Spinal cord (tissue), 10 donors: ENCODE measurements at places on chromosomes 6 and 20.

DNA sequence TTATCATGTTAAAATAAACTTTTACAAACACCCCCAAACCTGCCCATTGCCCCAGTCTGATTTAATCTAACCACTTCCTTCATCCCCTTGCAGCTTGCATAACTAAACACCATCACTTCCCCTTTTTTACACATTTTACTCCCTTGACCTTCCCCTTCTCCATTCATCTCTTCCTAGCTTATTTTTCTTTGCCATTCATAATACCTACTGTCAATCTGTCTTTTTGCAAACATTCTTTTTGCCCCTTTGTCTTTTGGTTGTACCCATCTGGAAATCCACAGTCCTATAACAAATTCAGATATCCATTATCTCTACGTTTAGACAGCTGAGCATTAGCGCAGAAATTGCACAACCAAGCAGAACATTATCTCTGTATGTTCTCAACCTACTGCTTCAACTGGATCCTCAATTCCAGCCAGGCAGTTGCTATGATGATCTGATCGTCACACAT is 51.2 kb downstream of the C6orf52 start:
- no peak for DNase-seq

DNA sequence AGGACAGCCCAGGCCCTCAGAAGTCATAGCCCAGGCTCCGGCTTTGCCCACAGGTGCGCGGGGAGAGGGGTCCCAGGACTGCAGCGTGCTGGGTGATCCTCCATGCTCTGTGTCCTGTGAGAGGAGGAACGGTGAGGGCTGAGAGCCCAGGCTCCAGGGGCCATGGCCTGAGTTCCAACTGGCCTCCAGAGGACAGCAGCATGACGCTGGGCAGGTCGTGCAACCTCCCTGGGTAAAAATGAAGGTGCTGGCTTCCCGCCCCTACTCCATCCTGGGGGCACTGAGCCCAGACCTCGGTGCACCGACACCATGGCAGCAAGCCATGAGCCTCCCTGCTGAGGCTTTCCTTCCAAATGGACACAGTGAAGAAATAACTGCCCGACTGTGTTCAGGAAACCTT is 305.4 kb downstream of the TAF4 start:
- no peak for DNase-seq

DNA sequence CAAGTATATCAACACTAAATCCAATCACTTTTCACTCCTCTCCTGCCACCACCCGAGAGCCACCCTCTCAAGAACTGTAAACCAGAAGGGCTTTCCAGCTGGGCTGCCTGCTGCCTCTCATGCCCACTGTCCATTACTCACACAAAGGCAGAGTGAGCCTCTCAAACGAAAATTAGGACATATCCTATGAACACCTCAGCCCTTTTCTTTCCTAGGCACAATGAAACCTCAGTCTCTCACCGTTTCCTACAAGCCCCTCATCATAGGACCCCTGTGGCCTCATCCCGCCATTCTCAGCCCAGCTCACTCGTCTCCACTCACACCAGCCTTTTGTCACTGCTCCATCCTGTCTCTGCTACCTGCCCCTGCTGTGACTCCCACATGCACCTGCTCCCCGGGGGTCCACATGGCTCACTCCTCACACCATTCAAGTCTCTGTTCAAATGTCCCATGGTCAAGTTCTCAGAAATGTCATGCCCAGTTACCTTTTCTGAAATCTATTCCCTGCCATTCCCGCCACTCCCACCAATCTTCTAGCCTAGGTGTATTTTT is 7.4 kb downstream of the HLA-F start:
- no peak for DNase-seq

GRCh38 chr20:38144598-38144973 is 20.5 kb downstream of the TGM2 start:
- DNase-seq: no peak

DNA sequence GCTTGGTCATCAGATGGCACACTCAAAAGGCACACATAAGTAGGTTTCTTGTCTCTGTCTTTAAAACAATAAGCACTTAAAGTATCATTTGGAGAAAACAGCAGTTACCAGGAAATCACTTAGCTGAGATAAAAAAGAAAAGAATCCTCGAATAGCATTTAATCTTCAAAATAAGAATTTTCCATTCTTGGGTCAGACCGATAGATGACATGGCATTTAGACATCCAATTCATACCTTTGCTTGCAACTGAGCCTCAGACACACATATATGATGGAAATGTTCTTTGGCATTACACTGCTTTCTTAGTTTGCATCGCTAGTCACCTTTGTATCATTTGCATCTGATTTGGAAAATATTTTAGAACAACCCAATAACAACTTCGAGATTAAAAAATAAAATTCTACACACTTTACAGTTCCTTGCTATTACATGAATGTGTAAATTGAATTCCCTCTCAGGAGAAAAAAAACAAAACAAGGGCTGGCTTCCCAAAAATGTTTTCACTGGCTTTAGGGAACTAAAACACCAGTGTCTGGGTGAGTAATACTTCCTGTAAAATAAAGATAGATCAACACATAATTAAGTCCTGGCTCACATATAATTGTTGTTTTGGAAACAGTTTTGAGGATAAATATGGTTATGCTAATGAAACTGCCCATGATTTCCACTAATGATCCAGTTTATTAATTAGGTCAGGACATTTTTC is 1.3 kb upstream of the RNF217 start:
- no peak for DNase-seq

DNA sequence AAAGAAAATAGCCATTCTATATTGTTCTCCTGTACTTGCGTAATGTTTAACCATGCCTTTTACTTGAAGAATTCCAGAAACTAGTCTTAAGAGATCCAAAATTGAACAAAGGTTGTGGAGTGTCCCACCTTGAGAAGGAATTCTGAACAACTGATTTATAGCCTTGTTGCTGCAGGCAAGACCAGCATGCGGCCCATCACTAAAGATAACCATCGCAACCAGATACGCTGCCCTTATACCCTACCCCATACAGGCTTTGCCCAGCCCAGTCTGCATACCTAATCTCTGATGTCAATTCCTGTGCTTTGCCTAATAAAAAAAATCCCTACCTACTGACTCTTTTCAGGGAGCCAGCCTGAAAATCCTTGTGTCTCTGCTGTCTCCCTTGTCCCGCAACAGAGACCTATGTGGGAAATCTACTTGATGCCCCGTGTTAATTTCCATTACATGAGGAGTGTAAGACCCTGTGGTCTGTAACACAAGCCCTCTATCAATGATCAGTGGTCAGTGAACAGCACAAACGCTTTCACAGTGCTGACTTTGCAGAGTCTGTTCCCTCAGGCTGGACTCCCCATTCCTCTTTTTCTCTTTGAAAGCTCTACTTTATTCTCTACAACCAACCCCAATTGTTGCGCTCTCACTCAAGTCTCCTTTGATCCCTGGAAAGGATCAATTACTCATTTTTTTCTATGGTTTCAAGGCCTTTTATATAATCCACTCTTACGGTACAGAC is 125.7 kb upstream of the BTBD3 start:
- DNase-seq: no peak

GRCh38 chr6:107154131-107154800 is 39.0 kb upstream of the BEND3 start:
- DNase-seq: peak; percentile 15

- no peak for DNase-seq
These were observed 516.8 kb downstream of the BCKDHB start for GRCh38 chr6:80623066-80623815.

- DNase-seq: no peak
These were observed 245 bp downstream of the SRC start for GRCh38 chr20:37346236-37346534.

GRCh38 chr6:33993653-33994471 is 152.0 kb downstream of the GRM4 start:
- DNase-seq: peak; percentile 34

DNA sequence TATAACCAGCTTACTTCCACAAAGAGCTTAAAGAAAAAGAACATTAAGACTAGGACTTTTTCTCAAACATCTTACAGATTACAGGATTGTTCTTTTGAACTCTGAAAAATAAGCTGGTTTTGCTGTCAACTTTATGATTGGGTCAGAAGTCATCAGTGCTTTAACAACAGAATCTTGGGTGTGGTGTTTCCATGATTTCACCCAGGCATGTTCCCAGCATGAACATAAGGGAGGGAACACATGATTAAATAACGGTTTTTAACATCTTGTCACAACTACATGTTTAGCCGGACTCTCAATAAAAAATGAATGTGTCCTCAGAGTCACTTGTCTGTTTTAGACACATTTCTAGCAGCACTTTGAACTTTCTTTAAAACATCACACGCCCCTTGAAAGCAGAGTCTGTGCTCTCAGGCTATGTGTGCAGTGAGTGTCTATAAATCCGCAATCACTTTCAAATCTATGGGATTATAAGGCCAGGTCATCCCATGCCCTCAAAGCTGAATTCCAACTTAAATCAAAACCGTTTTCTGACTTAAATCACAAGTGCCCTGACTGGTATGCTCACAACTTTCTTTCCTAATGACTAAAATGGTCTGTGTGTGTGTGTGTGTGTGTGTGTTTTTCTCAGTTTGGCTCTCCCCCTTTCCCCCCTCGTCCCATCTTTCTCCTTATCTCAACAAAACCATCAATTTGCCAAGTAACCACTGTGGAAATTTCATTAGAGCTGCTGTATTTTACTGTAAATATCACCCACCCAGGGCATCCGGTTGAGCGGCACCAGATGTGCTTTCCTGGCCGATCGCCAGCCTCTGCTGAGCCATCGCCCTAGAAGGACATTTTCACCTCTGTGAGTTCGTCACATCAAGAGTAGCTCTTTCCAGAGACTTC is 216.8 kb upstream of the DTNBP1 start:
- DNase-seq: peak; percentile 31

DNA sequence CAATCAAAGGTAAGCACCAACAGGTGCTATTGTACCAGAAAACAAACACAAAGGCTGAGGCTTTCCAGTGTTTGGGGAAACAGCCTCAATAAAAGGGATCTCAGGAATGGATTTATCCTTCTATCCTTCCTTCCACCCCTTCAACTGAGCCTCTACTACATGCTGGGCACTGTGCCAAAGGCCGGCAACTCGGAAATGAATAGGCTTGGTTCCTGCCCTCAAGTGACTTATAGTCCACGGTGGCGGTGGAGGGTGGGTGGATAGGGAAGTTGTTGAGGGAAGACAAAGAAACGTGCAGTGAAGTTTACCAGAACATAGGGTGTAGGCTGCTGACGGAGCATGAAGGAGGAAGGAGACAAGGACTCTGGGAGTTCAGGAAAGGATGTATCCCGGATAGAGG is 73.4 kb upstream of the TAB2 start:
- DNase-seq: no peak

- no peak for DNase-seq
These were observed 19.5 kb downstream of the KIF25 start for GRCh38 chr6:168016721-168017525.

- DNase-seq: no peak
These were observed 17.7 kb downstream of the C20orf203 start for GRCh38 chr20:32655903-32656512.

DNA sequence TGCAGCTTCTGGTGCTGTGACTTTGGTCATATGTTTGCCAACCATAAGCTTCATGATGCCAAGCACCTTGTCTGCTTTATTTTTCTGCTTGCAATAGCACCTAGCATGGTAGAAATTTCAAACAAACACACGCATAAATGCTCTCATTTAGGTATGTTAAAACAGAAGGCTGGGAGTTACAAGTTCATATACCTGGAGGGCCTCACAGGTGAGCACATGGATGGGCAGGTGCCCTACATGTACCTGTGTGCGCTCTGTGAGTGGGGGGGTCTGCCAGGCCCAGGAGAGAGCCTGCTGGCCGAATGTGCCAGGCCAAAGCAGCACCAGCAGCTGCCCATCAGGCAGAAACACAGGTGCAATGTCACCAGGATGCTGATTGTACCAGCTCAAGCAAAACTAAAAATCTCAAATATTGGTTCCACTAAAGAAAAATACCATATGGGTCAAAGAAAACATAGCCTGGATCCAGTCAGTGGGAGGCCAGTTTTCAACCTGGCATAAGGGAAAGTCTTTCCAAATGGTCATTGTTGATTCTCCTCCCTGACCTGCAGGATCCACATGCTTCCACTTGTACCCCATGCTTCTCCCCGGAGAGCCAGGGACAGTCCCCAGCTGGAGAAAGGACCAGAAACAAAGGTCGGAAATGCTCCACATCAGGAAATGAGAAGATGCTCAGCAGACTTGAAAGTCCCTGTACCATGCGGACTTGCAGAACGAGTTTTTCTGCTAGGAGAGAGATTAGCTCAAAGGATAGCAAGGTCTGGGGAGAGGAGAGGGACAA is 7.2 kb upstream of the PFDN4 start:
- no peak for DNase-seq
